ENCODE measurements at places on chromosomes 2 and 18. TPM values are rescaled to one million over a fixed set of nuclear protein-coding genes. Genes with fewer than 3 reads are reported as not detected.

Gene KIF5C
- total RNA-seq: 0.34 TPM

Gene LHCGR
- not detected for total RNA-seq

Gene KCNE4
- total RNA-seq: 1.2 TPM

Gene REG1B
- total RNA-seq: not detected

Gene MATN3
- total RNA-seq: 1.3 TPM

Measured in dermis blood vessel endothelial cell (primary cell).